ENCODE measurements at places on chromosomes 1 and 21.

DNA sequence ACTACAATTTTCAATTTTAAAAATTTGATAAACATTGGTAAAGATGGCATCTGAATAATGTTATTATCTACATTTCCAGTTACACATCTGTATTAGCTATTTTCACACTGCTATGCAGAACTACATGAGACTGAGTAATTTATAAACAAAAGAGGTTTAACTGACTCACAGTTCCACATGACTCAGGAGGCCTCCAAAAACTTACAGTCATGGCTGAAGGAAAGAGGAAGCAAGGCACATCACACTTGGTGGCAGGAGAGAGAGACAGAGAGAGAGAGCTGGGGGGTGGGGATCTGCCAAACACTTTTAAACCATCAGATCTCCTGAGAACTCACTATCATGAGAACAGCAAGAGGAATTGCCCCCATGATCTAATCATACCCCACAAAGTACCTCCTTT, 850.0 kb downstream of the LTN1 start:
- no peak for DNase-seq

- DNase-seq = no peak
Measured at GRCh38 chr1:163970699-163971098, 588.3 kb upstream of the PBX1 start.

- no peak for DNase-seq
Measured at GRCh38 chr1:85550784-85551516, 29.6 kb upstream of the CCN1 start.

GRCh38 chr1:207055386-207056001, 2.4 kb downstream of the PFKFB2 start:
- no peak for DNase-seq

GRCh38 chr1:12150456-12151200, 16.2 kb upstream of the TNFRSF1B start:
- DNase-seq = no peak

DNA sequence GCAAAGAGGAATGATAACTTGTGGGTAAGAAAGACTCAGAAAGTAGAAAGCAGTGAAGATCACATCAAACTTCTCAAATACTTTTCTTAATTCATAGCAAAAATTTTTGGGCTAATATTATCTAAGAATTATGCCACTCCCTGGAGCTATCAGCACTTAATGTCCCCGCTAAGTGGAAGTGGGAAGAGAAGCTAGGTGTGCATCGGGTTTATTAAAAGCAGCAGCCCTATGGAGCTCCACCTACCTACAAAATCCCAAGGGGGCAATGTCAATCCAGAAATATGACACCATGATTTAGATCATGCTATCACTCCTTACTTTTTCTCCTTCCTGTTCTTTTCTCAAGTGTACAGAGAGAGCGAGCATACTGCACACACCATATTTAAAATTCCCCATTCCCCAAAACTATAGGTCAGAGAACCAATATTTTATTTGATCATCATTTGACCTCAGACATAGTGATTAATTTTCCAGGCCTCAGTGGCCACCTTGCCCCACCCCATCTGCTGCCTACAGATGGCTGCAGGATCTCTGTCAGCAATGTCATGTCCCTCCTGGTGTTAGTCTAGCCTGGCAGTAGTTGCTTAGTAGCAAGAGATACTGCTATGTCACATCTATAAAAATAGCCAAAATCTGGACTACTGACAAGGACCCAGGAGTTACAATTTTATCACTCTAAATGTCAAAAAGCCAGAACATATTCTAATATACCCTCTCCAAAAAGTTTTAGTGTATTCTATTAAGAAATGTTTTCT, 66.6 kb downstream of the MAP3K21 start:
- no peak for DNase-seq

DNA sequence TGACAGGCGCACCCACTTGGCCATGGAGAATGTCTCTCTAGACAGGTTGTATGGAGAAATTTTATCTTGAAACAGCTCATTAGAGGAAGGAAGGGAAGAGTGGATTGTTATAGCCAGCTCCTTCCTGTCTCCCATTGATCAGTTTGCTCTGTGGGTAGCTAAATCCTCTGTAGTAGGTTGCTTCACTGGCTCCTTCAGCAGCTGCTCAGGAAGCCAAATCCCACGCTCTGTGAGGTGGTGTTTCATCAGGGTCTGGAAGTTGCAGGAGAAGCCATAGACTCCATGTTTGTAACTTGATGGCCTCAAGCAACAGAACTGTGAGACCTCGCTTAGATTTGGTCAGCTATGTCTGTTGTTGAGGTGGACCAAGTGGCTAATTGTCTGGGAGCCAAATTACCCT, 6.8 kb upstream of the NFYC start:
- DNase-seq = no peak

DNA sequence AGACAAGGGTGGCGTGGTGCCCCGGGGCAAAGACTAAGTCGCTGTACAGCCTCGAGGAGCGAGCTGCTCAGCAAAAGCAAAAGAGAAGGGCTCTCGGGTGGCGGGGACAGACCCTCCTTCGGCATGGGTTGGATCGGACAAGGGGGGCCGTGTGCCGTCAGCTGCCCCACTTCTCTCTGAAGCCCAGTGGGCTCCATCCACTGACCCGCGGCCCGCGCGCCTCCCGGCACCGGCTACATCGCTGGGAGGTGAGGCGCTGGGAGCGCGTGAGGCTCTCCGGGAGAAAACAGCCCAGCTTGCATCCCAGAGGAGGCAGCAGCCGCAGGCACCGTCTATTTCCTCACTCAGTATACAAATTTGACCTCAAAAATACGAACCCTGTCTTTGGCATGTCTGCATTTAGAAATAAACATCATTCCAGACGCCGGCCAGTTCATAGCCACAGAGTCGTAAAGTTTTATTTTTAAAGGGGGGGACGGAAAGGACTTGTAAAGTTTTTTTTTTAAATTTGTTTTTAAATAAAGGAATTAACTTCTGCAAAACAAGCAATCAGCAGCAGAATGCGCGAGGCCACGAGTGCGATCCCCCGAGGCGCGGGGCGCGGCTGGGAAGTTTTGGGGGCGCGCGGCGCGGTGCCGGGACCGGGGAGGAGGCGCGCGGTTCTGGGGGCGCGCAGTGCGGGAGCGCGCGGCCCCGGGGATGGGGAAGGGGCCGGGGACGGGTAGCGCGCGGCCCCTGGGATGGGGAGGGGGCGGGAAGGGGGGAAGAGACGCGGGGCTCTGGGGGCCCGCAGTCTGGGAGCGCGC, 689 bp upstream of the GPR137B start:
- DNase-seq = no peak

GRCh38 chr21:36542312-36543101, 62.6 kb upstream of the CLDN14 start:
- no peak for DNase-seq
